MG63 (cell line): ENCODE measurements at places on chromosomes 7 and 10.

DNA sequence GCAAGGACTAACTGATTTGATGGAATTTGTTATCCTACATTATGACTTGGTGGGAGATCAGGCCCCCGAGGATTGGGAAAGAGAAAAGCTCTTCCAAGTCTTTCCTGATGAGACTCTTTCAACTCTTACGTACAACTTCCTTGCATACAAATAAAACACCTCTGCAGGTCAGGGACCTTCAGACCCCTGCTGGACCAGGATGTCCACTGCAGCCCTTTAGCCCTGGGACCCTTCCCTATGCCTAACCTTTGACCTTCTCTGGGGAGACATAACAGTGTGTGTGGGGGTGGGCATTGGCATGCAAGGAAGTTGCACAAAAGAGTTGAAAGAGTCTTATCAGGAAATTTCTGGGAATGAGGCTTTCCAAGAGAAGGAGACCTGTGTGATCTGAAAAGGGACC is 859.4 kb downstream of the TYW1 start:
- no peak for DNase-seq

DNA sequence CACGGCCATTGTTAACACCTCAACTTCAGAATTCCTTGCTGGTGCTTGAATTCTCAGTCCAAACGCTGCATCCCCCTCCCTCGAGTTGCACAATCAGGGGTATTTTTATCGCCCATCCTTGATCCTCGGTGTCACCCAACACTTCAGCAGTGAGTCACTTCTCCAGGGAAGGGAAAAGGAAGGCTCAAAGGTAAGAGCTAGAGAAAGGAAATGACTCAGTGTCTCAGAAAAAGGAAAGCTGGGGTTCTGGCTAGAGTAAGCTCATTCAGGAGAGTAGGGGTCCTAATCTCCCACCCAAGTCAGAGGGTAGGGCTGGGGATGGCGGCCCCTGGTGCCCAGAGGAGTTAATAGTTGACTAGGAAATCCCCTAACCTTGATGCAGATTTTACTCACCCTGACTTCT is 39.8 kb upstream of the TRIM8 start:
- peak; percentile 30 for DNase-seq

DNA sequence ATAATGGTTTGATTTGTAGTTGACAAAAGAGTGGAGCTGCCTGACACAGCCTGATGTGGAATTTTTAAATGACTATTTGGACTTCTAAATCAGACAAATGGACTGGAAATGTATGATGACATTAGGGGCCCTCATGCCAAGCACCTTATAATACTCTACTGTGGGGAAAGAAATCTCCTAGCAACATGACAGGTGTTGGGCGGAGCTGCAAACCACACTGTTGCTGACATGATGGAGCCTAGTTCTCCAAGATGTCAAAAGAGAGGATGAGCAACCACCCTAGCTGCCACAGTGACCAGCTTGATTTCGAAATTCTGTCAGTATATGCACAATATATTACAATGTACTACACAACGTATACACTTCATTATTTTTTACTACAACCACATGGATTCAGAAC is 65.8 kb downstream of the RHOBTB1 start:
- no peak for DNase-seq

GRCh38 chr10:89047397-89047796 is 56.8 kb downstream of the FAS start:
- no peak for DNase-seq

- DNase-seq = no peak
These were observed 16.9 kb upstream of the OTUD1 start for GRCh38 chr10:23422003-23422411.

DNA sequence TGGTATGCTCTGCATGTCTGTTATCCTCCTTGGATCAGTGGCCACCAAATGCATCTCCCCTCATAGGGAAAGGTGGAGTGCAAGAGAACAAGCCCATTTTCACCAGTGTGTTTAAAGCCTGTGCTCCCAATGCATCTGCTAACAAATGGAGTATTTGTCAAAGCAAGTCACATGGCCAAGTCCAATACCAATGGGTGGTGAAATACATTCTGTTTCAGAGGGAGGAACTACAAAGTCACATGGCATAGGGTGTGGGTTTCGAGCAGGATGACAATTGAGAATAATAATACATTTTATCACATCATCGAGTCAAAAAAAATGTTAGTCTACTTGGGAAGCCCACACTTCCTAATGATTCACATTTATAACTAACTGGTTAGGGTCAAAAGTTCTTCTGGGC is 62.7 kb downstream of the SUGCT start:
- no peak for DNase-seq

- no peak for DNase-seq
These were observed 986 bp upstream of the PPP2R2D start for GRCh38 chr10:131899695-131900349.

DNA sequence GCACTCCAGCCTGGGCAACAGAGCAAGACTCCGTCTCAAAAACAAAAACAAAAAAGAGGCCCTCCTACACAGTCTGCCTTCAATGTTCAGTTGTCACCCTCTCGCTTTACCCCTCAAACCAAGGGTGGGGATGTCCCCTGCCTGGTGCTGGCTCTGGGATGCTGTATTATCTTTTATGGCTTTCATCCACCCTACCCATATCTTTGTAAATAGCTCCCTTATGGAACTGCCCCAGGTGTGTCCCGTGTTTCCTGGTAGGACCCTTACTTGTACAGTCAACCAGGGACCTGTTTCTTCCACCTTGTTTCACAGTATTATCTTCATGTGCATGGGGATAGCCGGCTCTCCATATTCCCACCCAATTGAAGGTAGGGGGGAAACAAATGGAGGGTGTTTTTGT is 15.7 kb upstream of the LAMB1 start:
- no peak for DNase-seq

DNA sequence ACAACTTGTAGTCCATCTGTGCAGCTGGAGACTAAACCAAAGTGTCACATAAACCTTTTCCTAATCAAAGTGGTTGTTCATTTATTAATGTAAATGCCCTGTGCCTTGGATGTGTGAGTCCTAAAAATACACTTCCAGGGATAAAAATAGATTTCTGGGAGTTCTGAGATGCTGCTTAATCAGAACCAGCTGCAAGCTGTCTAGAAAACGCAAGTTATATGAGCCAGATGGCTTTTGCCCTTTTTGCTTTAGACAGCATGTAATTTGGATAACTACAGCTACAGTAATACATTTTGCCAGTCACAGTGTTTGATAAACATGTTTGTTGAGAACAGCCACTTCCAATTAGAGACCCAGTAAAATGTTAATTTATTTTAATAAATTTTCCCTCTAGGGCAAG is 185.1 kb upstream of the PRPS1L1 start:
- DNase-seq = no peak

GRCh38 chr7:142381727-142382390 is 124.0 kb upstream of the PRSS58 start:
- DNase-seq = no peak

- no peak for DNase-seq
These were observed 59.1 kb downstream of the CNTNAP2 start for GRCh38 chr7:146175716-146176115.

- peak; percentile 71 for DNase-seq
These were observed 2.6 kb downstream of the LDB1 start for GRCh38 chr10:102117391-102118159.

DNA sequence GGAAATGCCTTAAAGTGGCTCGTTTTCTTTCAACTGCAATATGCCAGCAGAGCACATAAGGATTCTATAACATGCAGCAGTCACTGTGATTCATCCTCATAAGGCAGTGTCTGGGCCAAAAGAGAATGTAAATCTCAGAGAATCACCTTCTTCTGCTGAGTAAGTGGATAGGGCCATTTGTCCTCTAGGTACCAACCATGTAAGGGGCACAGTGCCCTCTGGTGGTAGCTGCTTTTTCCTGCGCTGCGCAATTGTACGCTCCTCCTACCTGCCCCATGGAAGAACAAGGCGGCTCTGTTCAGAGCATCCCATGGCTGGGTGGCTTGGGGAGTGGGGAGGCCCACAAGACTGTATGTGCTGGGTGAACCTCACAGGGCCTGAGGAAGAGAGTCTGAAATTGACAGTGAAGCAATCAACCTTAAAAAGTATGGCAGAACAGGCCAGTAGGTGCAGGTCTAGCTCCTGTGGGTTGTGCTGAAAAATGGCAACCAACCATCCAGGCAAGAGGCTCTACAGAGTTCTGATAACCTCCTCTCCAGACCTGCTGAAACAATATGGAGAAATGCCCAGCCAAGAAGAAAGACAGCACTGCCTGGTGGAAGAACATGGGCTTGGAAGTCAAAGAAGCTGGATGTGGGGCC is 78.6 kb upstream of the C10orf90 start:
- DNase-seq = peak; percentile 66

- peak; percentile 98 for DNase-seq
These were observed at the start of gene IGF2BP3 for GRCh38 chr7:23470330-23471105. Gene IGF2BP3 (minus strand): TSS chr7:23470491. CDS start chr7:23470110, 381 bp downstream.

- no peak for DNase-seq
These were observed 123.6 kb upstream of the JCAD start for GRCh38 chr10:30183055-30183402.

- DNase-seq = no peak
These were observed 58.2 kb downstream of the LANCL2 start for GRCh38 chr7:55423277-55423711.

DNA sequence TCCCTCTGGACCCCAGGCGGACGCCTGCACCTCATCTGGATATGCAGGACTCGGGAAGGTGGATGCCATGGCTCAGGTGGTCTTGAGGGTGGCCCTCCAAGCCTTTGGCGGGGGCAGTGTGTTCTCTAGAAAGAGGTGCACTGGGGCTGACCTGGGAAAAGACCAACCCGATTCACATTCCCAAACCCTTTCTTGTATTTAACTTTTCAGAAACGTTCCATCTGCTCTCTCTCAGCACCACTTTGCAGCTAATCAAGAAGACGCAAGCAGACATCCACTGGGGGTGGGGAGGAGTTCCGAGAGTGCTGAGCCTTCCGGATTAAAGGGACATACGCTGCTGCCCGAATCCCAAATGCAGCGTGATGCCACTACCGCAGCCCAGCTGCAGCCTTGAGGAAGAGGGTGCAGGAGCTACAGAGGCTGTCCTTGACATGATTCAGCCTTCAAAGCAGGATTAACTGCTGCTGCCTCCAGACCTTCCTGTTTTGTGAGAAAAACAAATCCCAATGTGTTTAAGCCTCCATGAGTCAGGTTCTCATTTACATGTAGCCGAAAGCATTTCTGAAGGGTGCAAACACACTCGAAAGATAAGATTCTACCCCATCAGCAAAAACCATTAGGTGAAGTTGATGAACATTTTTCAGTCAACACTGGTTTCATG is 39.9 kb downstream of the RBM17 start:
- no peak for DNase-seq

GRCh38 chr7:134920026-134920753 is 66.1 kb upstream of the AGBL3 start:
- no peak for DNase-seq

DNA sequence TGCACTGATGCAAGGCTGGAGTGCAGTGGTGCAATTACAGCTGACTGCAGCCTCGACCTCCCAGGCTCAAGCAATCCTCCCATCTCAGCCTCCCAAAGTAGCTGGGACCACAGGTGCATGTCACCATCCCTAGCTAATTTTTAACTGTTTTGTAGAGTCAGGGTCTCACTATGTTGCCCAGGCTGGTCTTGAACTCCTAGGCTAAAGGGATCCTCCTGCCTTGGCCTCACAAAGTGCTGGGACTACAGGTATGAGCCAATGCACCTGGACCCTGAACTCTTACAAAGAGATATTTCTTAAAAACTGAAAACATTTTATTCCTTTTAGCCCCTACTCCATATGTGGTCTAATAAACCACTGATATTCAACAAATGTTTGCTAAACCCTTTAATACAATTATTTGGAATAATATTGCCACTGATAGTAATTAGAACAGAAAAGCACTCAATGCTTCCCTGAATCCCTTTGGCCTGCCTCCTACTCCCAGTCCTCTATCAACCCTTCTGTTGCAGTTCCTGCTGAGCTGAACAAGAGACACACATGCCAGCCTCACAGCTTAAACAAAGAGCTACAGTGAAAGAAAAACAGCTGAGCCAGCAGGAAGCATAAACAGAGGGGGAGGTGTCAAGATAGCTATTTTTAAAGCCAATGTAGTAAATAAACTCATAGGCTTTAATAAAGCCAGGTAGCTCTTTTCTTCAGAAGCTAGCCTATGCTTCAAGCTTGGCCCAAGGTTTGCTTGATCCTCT is 7.0 kb upstream of the GNAI1 start:
- no peak for DNase-seq

GRCh38 chr10:71222601-71223346 is 10.4 kb downstream of the UNC5B start:
- peak; percentile 30 for DNase-seq

DNA sequence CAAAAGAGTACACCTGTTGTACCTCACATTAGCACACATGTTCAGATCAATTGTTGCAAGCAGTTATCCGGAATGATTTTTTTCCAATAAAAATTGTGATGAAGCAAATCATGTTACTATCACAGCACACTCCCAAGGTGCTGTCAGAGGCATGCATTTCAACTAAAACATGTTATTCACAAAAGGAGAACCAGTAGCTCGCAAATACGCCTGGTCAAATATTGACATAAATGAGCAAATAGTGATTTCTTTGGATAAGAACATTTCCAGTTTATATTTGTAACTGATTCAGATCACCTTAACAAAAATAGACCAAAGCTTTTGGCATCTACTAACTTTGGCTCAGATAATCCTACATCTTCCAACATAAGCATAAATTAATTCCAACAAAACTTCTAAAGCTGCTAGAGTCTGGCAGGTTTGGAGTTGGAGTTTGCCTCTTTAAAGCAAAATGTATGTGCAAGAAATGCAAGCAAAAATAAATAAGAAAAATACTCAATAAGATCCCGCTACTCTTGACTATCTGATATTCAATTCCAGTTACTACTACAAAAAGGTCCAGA is 208.0 kb downstream of the SFMBT2 start:
- no peak for DNase-seq

- no peak for DNase-seq
These were observed 178.9 kb downstream of the SRPK2 start for GRCh38 chr7:105209870-105210269.

DNA sequence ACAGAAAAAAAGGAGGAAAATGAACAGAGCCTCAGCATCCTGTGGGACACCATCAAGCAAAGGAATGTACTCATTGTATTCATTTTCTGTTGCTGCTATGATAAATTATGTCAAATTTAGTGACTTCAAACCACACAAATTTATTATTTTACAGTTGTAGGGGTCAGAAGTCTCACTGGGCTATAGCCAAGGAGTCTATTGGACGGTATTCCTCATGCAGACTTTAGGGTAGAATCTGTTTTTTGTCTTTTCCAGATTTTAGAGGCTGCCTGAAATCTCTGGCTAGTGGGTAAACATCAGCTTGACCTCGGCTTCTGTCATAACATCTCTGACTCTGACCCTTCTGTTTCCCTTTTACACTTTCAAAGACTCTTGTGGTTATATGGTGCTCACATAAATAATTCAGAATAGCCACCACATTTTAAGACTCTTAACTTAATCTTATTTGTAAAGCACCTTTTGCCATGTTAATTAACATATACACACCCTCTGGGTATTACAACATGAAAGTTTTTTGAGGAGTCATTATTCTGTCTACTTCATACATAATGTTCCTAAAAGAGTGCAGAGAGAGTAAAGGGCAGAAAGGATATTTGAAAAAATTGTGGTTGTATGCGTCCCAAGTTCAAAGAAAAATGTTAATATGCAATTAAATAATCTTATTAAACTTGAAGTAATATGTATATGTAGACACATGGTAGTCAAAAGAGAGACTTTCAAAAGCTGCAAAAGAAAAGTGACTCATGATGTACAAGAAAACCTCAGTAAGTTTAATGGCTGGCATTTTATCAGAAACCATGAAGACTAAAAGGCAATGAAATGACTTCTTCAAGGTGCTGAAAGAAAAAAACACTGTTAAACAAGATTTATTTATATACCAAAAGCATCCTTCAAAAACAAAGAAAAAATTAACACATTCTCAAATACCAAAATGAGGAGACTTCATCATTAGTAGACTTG is 70.8 kb upstream of the MEOX2 start:
- DNase-seq = no peak

GRCh38 chr7:130875901-130876300 is 141.9 kb upstream of the KLF14 start:
- DNase-seq = no peak
